ENCODE measurements at places on chromosomes 12 and 14. TPM values are rescaled to one million over a fixed set of nuclear protein-coding genes. Genes with fewer than 3 reads are reported as not detected.

CCDC85C gene
- total RNA-seq = 6.3 TPM

SIRT4 gene
- 1.6 TPM for total RNA-seq

PPP1R36 gene
- total RNA-seq = 0.16 TPM

ACSM4 gene
- not detected for total RNA-seq

GPR84 gene
- total RNA-seq = 0.39 TPM

PLD4 gene
- total RNA-seq = 0.11 TPM

MYH6 gene
- total RNA-seq = not detected

CCDC197 gene
- total RNA-seq = not detected

RFLNA gene
- not detected for total RNA-seq

SENP1 gene
- total RNA-seq = 43.0 TPM

FAM222A gene
- 1.4 TPM for total RNA-seq

CYP27B1 gene
- total RNA-seq = 4.3 TPM

IAPP gene
- total RNA-seq = not detected

FGF23 gene
- total RNA-seq = not detected

PTPN6 gene
- 255 TPM for total RNA-seq

RIMBP2 gene
- not detected for total RNA-seq

ABCC9 gene
- 0.02 TPM for total RNA-seq

BCDIN3D gene
- 5.7 TPM for total RNA-seq

WSCD2 gene
- total RNA-seq = not detected

REP15 gene
- total RNA-seq = 0.30 TPM

ALKBH2 gene
- 19.3 TPM for total RNA-seq
